ENCODE measurements at places on chromosomes 16 and 17.

- DNase-seq = no peak
Observed at GRCh38 chr16:77437859-77438258, 3.0 kb upstream of the ADAMTS18 start.

- no peak for DNase-seq
Observed at GRCh38 chr16:52906281-52906680, 146.4 kb downstream of the CHD9NB start.

GRCh38 chr17:77701996-77702395, 256.5 kb upstream of the TNRC6C start:
- DNase-seq = no peak

- DNase-seq = no peak
Observed at GRCh38 chr17:58969156-58969555, 137.5 kb downstream of the TRIM37 start.

GRCh38 chr17:31490671-31491375, 99.3 kb downstream of the RAB11FIP4 start:
- DNase-seq = no peak

GRCh38 chr16:22813223-22813947, 577 bp upstream of the HS3ST2 start:
- peak; percentile 38 for DNase-seq

- no peak for DNase-seq
Observed at GRCh38 chr16:24085666-24086065, 170.5 kb upstream of the CACNG3 start.

DNA sequence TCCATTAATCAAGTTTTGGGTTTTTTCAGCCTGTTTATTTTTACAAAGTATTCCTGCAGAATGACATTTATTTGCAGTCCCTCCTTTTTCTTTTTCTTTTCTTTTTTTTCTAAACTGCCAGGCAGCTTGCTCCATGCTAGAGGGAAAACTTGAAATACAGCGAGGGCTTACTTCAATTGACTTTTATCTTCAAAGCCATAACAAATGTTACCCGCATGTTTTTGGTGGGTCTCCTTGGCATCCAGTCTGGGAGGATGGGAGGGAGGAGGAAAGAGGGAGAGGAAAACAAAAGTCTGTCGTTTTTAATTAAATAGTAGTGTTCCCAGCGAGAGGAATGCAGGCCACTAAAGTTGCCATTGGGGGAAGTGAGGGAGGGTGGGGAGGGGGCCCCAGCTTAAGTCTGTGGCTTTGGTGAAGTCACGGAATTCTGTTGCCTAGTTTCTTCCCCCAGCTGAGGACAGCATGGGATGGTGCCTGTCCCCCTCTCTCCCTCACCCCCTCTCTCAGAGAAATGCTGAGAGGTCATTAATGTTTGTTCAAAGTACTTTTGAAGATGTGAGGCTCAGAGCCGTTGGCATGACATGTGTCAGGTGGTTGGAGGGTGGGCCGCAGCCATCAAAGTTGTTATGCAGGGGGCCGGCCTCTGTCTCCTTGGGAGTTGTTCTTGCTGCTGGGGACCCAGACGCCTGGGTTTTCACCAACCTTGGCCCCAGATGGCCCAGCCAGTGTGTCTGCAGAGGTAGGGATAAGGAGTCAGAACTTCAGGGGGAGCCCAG, 2.9 kb downstream of the NKD1 start:
- no peak for DNase-seq

- DNase-seq = no peak
Observed at GRCh38 chr16:67872131-67872630, 671 bp upstream of the EDC4 start.

DNA sequence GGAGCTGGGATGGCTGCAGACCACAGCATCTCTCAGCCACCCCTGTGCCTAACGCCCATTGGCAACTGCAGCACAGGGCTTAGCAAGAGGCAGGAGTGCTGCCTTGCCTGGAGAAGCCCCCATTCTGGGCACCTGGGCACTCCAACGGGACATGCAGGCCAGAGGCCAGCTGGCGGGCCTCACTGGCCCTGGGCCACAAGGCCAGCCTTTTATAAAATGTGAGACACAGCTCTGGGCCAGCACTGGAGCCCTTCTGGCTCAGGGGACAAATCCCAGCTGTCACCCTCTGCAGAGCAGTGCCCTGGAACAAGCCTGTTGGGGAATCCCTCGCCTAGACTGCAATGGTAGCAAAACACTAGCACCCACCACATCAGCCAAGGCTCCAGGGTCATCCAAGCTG, 171.8 kb downstream of the WSCD1 start:
- no peak for DNase-seq

DNA sequence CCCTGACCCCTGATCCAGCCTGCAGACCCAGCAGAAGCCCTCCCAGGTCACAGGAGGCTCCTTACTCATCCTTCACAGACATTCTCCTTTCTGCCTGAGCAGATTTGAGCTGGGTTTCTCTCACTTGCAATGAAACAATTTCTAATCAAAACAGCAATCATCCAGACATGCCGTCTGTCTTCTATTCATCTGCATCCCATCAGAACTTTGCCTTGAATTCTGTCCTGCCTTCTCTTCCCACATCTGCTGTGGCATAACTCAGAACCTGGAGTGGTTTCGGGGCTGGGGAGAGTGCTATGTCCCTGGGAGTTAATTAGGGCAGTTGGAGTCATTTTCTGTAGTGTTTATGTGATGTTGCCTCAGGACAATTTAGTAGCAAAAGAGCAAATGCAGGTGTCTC, 278.6 kb downstream of the CBLN1 start:
- no peak for DNase-seq

DNA sequence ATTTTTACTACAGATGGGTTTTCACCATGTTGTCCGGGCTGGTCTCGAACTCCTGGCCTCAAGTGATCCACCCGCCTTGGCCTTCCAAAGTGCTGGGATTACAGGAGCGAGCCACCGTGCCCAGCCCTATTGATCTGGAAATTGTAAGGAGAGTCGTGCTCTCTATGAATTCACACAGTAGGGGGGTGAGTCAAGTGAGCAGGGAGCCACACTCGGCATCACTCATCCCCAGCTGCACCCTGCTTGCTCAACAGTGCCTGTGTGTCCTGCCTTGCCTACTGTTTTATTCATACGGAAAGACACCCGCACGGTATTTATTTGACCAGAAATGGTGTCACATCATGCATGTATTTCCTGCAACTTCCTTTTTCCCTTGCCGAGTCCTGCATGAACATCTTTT, 157.2 kb upstream of the FOXF1 start:
- DNase-seq = no peak

GRCh38 chr17:58516644-58517377, 2.4 kb upstream of the MTMR4 start:
- DNase-seq = no peak

- no peak for DNase-seq
Observed at GRCh38 chr17:19590912-19591551, 57.4 kb downstream of the SLC47A1 start.

GRCh38 chr16:26510924-26511323, 555.8 kb upstream of the C16orf82 start:
- DNase-seq = no peak

DNA sequence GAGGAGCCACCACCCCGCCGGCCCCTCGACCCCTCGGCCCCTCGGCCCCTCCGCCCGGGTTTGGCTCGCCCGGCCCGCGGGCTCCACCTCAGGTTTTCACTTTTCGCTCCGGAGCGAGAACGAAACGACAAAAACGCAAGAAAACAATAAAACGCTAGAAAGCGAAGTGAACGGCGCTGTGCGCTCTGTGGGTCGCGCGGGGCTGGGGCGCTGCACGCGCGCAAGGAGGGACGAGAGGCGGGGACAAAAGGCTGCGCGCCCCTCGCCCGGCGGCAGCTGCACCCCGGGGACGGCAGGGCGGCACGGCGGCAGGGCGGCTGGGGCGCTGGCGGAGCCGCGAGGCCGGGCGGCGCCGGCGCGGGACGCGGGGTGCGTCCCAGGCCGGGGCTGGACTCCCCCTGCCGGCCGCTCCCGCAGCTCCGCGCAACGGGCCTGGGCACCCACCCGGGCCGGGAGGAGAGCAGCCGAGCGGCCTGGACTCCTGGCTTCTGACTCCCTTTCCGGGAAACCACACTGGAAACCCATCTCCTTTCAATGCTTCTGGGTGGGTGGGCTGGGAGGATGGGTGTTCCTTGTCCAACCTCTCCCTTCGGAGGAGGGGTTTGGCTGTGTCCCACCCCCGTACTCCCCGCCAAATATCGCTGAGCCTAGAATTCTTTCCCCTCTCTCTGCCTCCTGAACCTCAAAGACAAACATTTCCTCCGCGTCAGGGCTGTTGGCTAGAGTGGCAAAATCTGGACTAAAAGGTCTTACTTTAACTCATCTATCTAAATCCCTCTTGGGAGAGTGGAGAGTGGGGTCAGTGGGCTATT, 9.9 kb downstream of the TBX2 start:
- peak; percentile 91 for DNase-seq

- no peak for DNase-seq
Observed at GRCh38 chr17:8041979-8042378, 3.1 kb downstream of the ALOX15B start.

DNA sequence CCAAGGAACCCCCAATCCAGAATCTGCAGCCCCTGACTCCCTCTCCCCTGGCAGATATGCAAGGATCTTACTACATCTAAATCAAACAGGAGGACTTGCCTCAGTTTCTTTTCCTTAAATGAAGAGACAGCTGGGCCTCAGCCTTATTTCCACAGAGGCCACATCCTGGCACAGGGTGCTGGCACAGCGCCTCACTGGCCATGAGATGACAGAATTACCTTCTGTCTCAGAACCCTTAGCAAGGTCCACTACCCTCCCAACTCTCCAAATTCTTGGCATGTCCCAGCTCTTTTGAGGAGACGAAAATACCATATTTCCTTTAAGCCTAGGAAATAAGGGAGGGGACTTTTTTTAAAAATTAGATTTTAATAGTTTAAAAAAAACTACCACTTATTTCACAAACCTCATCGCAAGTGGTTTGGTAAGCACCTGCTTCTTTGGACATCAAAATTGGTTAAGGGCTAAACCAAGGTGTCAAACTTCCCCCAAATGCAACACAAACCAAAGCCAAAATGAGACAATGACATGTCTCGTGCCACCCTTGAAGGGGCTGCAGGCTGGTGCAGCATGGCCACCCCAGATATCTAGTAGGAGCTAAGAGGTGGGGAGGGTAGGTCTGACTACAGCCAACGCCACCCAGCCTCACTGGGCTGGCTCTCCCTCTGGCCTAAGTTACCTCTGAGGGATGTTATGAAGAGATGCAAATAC, 25.3 kb downstream of the FAM117A start:
- DNase-seq = no peak

- DNase-seq = no peak
Observed at GRCh38 chr16:23771642-23772041, 16.8 kb downstream of the CHP2 start.

GRCh38 chr17:75288770-75289114, 491 bp downstream of the SLC25A19 start:
- no peak for DNase-seq

All from 8988T (cell line).